ENCODE measurements at places on chromosomes 5 and 9.
A peak's percentile ranks its signal among the peaks of the same experiment; 100 is the strongest.

- no peak for DNase-seq
Observed at GRCh38 chr5:102591650-102592049, 92.8 kb upstream of the SLCO6A1 start.

- DNase-seq, result no peak
Observed at GRCh38 chr9:18327121-18327520, 146.8 kb upstream of the ADAMTSL1 start.

DNA sequence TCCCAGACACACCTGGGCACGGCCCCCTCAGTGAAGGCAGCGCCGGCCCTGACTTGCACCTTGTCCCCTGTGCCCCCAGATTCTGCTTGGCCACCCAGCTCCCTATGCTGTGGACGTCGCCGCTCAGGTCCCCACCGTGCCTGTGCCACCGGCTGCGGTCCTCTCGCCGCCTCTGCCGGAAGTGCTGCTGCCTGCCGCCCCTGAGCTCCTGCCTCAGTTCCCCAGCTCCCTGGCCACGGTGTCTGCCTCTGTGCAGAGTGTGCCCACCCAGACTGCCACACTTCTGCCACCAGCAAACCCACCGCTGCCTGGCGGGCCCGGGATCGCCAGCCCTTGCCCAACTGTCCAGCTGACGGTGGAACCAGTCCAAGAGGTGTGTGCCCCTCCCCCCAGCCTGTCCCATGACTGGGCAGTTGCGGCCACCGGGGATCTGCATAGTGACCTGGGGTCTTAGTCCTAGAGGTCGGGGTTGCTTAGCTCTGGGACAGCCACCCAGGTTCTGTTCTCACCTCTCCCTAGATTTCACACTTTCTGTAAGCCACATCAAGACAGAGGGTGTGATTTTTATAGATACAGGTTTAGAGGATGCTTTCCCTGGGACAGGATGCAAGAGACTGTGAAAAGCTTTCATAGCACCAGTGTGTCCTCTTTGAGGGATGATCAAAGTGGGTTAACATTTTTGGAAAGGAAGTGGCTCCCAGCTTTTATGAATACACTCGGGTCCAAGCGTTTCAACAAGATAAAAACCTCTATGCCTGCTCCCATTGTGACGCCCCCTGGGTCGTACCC lies 78.0 kb downstream of the WNK2 start:
- DNase-seq, result no peak

DNA sequence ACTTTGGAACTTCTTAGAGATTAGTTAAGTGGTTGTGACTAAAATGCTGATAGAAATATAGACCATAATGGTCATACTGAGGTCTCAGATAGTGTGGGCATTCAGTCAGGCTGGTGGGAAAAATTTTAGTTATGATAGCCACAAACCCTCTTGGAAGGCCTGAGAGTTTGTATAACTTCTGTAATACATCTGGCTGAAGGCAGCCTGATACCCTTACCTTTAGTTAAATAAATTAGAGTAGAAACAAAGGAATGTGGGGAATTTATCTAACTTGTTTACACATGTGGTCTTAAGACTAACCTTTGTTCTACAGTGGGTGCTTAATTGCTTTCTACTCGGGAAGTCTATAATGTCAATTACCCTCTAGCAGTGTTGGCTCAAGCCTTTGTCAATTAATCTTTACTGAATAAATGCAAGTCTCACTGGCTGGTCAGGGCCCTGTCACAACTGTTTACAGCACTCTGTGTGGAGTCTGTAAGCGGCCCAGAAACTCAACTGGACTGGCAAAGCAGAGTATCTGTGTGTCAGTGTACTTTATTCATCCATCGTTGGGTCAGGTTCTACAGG lies 184.0 kb downstream of the FBXO4 start:
- no peak for DNase-seq

DNA sequence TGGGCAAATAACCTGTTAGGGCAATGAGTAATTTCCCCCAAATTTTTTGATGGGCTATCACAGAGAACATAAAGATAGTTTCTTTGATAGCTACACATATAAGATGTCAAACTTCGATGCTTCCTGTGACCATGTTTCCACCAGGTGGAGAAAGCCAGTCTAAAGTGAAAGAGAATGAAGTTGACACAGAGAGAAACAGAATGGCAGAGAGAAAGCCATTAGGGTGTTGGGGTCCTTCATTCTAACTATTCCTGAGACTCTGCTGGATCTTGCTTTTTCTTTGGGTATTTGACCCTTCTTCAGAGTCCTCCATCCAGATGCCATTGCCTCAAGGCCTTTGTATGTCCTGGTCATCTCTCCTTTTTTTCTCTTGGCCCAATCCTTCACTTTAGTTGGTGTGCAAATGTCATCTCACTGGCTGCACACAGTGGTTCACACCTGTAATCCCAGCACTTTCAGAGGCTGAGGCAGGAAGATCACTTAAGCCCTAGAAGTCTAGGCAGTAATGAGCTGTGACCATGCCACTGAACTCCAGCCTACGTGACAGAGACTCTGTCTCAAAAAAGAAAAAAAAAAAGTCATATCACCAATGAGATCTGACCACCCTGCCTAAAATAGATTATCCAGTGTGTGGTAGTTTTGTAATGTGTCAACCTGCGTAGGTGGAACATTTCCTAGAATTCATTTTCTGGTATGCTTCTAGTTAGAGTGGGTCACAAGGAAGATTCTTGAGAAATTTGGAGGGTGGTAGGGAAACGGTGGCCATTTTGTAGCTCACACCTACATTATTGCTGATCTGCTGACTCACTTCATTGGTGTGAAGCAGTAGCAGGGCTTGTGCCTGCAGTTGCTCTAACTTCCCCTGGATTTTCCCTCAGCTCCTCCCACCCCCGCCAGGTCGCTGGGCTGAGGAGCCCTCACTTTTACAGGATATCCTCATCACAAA lies 20.8 kb upstream of the KIF2A start:
- no peak for DNase-seq

DNA sequence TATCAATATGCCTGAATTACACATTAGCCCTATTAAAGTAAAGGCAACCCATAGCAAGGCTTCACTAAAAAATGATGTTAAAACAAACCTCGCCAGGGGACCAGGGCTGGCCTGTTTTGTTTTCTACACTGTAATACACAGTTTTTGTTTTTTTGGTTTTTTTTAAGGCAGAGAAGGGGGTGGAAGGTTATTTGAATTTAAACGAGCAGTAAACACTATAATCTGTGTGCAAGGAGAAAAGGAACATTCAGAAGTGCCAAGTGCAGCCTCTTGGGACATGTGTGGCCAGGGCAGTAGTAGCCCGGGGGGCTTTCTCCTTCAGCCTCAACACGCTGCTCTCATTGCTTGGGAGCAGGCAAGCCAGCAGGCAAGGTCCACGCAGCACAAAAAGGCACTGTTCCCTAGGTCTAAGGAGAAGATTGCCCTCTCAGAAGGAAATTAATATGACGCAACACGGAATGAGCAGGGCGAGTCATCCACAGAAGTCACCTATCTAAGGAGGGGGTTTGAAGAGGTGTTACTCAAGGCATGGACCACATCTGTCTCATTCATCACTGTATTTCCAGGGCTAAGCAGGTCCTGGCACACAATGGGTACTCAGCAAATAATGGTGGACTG lies 16.2 kb downstream of the SIL1 start:
- peak; percentile 27 for DNase-seq

DNA sequence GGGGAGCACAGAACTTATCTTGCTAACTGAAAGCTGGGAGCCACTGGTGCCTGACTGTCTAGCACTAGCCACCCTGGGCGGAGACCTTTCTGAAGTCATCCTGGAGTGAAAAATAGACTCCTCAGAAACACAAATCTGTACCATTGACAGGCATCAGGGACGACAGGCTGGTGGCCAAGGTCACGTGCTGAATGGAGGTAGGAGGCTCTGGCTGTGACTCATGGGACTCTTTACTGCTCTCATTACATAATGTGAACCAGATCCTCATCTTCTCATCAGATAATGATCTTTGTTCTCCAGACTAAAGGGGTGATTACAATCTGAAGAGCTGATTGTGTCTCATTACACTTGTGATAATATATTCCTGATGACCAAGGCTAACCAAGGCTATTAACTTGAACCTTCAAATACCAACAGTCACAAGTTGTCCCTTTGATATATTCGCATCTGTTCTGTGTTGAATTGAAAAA lies 91.8 kb downstream of the SEMA5A start:
- no peak for DNase-seq

DNA sequence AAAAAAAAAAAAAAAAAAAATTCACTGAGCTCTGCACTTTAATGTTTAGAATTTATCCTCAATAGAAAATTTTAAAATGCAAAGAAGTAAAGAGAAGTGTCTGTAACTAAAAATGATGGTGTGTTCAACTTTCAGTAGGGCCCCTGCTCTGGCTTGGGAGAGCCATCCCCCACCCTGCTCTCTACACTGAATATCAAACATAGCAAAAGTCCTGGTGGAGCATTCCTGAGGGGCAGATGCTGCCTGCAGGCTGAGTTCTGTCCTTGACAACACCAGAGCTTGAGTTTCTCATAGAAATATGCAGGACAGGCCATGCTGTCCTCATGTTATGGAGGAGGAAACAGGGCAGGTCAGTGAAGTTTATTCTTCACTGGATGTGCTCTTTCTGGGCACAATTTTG lies 7.1 kb upstream of the SEMA4D start:
- DNase-seq, result no peak

- no peak for DNase-seq
Observed at GRCh38 chr5:174617285-174617684, 107.1 kb upstream of the MSX2 start.

- no peak for DNase-seq
Observed at GRCh38 chr9:117435630-117436261, 20.9 kb upstream of the ASTN2 start.

DNA sequence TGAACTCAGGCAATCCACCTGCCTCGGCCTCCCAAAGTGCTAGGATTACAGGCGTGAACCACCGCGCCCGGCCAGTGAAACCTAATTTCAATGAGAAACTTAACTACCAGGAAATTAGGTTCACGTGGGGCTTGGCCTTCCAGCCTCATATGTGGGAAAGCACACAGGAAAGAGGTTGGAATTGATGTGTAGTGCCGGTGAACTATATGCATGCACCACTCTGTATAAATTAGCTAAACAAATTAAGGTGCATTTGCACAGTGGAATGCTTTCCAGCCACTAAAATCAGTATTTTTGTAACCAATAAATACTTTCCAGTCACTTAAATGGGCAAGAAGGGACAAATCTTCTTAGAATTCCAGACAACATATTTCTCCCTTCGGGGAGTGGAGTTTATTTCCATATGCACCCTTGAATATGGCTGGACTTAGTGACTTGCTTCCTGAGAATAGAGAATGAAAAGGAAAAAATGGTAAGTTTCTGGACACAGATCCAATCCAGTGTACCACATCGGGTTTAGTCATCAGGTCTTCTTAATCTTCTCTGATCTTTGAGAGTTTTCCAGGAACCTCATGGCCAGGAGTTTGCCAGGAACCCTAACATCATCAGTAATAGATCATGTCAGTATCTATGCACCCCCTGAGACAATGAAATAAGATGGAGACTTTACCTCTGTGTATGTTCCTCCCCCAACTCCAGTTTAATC lies 24.9 kb downstream of the ATOX1 start:
- DNase-seq, result no peak

- no peak for DNase-seq
Observed at GRCh38 chr5:36899860-36900259, 23.3 kb downstream of the NIPBL start.

DNA sequence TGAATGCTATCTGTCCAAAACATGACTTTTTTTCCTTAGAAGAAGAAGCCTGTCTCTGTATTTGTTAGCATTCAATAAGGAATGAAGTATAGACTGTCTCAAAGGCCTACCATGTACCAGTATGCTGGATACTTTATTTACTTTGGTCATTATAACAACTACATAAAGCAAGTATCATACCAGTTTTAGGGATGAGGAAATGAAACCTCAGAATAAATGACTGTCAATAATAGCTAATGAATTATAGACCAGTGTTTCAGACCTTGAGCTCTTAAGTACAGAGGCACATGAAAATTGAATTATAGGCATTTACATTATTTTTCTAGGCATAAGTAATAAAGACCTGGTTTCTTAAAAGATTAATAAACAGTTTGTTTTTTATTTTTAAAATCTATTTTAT lies 166.4 kb upstream of the TLX3 start:
- DNase-seq, result no peak

GRCh38 chr5:71925608-71926091 lies 181.6 kb upstream of the MAP1B start:
- no peak for DNase-seq

DNA sequence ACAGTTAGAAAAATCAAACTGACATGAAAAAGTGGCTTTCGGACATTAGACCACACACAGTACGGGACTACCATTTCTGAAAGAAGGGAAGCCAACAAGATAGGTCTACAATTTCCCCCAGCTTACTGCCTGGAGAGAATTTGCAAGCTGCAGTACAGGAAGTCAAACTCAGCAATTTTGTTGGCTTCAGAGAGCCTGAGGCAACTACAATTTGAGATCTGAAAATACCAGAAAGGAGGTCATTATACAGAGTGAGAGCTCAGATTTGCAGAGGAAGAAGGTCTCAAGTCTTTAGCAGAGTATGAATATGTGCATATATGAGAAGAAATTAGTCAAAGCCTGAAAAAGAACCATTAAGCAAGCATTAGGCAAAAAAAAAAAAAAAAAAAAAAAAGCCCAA lies 83.0 kb downstream of the OXCT1 start:
- DNase-seq, result no peak

- no peak for DNase-seq
Observed at GRCh38 chr9:79256691-79257213, 315.0 kb upstream of the TLE4 start.

GRCh38 chr9:85599540-85600105 lies 142.1 kb downstream of the AGTPBP1 start:
- no peak for DNase-seq

- no peak for DNase-seq
Observed at GRCh38 chr5:132179405-132179804, 48.2 kb downstream of the P4HA2 start.

DNA sequence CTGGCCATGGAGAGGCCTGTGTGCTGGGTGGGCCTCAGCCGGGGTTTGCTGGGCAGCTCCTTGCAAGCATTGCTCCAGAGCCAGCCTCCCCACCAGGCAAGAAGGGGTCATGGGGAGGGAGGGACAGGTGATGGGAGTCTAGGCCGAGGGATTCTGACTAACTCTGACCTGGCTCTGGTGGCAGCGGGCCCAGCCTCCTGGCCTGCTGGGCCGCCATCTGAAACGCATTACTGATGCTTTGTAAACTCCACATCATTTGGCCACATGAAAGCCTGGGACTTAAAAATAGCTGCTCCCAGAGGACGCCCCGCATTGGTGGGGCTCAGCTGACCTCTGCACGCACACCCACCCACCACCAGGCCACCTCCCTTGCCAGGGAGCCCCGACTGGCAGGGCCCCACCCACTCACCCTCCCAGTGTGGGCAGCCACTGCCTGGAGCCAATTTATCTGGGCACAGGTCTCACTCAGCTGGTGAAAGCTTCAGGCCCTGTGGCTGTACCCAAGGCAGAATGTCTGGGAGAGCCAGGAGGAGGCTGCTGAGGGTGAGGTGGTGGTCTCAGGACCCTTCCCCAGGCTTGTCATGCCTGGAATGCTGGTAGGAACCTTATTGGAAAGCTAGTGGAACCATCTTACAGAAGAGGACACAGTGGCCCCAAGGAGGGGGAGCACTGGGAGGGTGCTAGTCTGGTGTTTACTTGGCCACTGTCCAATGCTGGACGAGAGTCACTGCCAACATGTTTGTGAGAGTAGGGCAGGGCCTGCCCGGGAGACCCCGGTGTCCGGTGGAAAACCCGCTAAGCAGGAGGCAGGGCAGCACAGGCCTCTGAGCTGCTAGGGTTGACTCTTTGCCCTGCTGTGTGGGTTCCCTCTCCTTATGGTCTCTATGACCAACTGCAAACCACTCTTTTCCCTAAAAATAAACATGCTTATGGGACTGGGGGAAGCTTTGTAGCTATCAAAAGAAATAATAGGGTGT lies 10.8 kb downstream of the TCF7 start:
- DNase-seq, result peak; percentile 62

Data from uterus (tissue), 4 donors.